ENCODE measurements at places on chromosomes 7 and 10.

GRCh38 chr10:119352042-119352441 lies 144.7 kb downstream of the GRK5 start:
- no peak for DNase-seq

DNA sequence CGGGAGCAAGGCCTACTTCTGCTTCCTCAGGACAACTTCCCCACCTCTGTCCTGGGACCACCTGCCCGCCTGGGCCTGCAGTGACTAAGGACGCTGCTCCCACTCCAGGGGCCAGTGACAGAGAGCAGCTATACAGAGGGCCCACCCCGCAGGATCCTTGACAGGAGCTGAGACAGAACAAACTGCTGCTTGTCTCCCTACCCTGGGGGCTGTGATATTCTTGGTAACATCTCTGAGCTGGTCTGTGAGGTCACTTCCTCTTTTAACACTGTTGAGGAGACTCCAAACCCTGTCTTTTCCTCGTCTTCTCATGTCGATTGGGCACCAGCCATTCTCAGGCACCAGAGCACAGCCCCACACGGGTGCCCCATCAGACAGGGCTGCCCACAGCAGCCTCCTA lies 6.9 kb upstream of the MRPS24 start:
- no peak for DNase-seq

DNA sequence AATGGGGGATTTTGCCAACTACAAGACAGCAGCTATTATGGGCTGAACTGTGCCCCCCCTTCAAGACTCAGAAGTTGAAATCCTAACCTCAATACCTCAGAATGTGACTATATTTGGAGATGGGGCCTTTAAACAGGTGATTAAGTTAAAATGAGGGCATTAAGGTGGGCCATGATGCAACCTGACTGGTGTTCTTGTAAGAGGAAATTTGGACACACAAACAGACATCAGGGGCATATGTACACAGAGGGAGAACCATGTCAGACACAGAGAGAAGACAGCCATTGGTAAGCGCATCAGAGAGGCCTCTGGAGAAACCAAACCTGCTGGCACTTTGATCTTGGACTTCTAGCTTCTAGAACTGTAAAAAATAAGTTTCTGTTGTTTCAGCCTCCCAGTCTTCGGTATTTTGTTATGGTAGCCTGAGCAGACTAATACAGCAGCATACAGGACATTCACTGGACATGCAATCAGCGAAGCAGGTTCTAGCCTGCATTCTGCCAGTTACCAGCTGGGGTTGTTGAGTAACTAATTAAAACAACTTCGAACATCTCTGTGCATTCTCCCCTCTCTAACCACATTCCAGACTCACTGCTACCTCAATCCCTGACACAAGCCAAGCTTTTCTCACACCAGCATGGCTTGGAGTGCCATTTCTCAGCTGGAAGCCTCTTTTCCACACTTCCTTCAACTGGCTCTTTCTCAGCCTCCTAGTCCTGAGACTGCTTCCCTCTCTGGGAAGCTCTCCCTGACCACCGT lies 141.4 kb downstream of the DOCK4 start:
- DNase-seq: no peak

GRCh38 chr7:155796381-155797261 lies 15.6 kb downstream of the SHH start:
- DNase-seq: peak; percentile 91

- DNase-seq: no peak
These were observed 47.5 kb upstream of the TMEM248 start for GRCh38 chr7:66873476-66873875.

- DNase-seq: no peak
These were observed 32.3 kb downstream of the UPF2 start for GRCh38 chr10:12010353-12010752.

DNA sequence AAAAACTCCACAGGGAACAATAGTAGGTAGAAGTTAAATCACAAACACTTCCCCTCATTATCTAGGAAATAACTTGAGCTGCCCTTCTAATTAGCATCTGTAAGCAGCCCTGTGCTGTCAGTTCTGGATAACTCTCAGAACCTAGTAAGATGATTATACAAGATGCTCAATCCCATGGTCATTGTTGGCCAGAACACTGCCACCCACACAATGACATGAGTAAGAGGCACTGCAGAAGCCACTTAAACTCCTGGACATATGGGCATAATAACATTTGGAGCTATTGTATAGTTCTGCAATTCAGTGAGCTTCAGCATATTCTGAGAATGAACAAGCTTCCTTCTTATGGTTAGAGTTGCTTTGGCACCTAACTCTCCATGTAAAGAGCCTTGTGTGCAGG lies 153.8 kb downstream of the PLPP4 start:
- DNase-seq: no peak

GRCh38 chr10:112716924-112717413 lies 233.1 kb upstream of the TCF7L2 start:
- no peak for DNase-seq

GRCh38 chr7:44244282-44244681 lies 43.5 kb downstream of the YKT6 start:
- peak; percentile 76 for DNase-seq

GRCh38 chr7:154907651-154908620 lies 95.0 kb downstream of the PAXIP1 start:
- DNase-seq: no peak

- no peak for DNase-seq
These were observed 31.2 kb downstream of the CUZD1 start for GRCh38 chr10:122814493-122814892.

- DNase-seq: no peak
These were observed 59.9 kb upstream of the LRRC4 start for GRCh38 chr7:128091106-128091505.

DNA sequence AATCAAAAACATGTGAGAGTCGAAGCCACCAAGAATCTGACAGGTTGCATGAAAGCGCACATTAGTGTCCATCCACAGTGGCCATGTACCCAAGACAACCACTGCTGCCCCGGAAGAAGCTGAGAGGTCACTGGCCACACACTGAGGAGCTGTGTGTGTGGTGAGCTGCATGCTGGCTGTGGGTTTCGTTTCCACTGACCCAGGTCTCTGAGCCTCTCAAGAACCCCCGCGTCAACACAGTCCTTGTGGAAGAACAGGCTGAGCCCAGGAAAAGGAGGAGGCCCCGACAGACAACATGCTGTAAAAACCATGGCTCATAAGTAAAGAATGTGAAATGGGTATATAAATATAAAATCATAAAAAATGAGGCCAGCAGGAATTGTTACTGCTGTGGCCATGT lies 8.2 kb downstream of the VIPR2 start:
- no peak for DNase-seq

DNA sequence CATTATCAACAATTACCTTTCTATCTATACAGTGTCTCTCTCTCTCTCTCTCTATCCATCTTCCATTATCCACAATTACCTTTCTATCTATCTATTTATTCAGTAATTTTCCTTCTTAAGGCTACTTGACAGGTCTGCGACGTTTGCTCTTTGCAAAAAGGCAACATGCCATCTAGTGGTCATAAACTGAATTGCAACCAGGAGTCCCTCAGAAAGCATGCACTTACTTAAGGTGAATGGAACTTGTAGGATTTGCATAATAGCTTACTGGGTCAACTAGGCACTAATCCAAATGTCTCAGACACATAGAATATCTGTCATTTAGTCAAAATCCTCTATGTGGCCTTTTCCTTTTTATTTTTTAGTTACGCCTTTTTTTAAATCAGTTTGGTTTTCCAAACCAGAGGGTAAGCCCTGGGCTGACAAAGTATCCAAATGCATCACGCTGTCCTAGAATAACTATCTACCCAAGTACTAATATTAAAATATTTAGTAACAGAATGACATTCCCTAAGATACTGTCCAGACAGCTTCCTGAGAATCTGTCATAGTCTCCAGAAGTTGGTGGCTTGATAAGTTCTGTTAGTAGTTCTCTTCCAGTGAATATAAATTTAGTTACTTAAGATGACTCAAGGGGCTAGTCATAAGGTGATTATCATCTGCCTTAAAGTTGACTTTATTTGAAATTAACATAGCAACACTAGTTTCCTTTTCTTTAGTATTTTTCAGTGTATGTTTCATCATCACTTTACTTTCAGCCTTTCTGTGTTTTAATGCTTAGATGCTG lies 208.3 kb downstream of the PPP1R3A start:
- DNase-seq: peak; percentile 53

DNA sequence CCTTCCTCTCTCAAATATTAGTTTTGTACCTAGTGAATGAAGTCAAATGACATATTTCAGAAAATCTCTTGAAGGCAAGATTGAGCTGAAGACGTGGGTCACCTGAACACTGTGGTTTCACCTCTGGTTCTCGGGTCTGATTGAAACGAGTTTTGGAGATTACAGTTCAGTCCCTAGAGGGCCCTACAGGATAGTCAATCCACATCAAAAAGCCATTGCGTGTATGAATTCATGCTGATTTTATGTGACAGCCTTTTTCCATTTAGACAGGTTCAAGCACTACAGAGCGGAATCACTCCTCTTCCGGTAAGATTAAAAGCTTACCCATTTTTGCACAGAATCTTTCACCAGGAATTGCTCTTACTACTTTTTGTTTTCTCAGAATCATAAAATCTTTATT lies 62.2 kb downstream of the VIM start:
- no peak for DNase-seq

- no peak for DNase-seq
These were observed 30.2 kb downstream of the MICALL2 start for GRCh38 chr7:1428941-1429501.

DNA sequence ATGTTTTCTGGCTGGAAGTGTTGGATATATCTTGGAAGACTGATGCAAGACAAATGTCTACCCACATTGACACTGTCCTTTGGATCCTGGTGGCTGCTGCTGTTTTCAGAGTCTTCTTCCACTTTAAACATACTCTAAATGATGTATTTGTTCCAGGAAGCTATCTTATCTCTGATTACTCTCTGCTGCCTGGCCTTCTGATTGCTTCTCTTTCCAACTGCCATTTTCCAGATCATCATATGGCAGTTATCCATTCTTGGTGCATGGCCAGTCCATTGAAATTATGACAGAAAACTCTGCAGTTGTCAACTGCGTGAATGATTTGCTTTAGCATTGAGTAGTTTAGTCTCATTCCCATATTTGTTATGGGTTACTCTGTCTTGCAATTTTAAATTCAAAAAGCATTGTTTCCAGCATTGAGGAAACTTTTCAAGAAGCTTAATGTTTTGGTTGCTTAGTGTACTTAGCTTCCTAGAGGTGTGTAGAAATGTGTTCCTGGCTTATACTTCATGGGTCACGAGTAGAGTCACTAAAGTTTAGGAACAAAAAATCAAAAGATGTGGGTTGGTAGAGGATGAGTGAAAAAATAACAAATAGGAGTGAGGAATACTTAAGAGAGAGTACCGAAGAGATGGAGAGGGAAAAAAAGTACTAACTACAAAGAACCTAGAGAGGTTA lies 268.3 kb upstream of the MTPN start:
- DNase-seq: no peak

DNA sequence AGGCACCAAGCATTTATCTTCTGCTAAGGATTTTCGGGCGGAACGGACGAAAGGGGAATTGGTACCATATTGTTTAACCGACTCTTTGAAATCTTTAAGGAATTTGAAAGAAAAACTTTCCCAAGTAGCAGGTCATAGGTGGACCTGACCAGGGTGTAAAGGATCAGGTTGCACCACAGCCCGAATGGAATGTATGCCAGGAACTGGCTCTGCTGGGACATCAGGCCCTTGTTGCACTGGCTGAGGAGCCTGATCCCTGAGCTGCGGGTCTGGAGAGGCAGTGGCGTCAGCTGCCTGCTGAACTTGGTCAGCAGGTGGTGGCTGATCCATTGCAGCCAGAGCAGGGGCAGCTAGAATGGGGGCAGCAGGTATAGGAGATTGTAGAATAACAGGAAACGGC lies 41.4 kb upstream of the AKR1C2 start:
- DNase-seq: no peak

DNA sequence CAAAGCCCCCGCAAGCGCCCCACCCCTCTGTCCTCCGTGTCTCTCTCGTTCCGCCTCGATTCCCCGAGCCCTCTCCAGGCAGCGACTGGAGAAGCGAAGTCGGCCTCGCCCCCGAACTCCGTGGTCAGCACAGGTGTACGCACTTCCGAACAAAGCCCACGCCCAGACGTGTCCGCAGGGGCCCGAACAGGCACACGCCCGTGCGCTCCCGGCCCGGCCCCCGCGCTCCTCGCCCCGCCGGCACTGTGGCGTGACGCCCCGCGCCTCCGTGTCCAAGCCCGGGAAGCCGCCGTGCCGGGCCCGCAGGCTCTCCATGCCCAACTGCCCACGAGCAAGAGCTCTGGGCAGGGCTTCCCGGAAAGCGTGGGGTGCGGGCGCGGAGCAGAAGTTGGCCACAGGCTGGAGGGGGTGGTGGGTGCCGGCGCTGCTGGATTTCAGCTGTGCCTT lies 662 bp downstream of the NRCAM start:
- peak; percentile 58 for DNase-seq

DNA sequence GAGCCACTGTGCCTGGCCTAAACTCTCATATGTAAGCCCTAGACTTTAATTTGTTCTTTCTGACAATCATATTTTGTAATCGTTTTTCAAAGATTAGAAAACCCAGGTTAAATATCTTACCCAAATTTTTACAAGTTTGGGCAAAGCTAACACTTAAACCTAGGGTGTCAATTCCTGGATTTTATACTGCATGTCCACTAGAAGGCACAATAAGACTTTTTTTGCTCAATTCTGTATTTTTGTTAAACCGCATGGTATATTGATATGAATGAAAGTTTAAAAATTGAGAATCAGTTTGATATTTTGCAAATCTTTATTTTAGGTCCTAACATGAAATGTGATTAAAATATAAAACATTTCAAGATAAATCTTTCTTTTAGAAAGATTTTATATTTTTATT lies 29.3 kb downstream of the DYNC2I1 start:
- no peak for DNase-seq

DNA sequence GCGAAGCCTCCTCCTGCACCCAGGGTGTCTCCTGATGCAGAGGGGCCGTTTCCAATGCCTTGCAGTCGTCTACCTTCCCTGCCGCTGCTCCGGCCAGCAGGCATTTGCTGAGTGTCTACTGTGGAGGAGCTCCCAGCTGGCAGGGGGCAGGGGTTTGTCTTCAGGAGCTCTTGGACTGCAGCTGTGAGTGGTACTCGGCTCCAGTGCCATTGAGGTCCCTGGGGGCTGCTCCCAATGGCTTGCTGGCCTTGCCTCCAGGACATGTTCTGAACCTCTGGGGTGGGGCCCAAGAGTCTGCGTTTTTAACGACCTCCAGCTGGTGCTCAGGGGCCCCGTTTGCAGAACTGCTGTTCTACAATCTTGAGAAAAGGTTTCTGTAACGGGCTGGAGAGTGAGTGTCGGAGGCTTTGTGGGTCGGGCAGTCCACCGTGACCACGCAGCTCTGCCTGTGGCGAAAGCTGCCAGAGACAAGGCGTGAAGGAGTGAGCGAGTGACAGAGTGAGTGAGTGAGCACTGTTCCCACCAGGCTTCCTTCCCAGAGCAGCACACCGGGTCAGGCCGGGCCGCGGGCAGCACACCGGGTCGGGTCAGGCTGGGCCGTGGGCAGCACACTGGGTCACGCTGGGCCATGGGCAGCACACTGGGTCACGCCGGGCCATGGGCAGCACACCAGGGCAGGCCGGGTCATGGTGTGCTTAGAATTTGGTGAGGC lies 520.2 kb downstream of the PTPRN2 start:
- DNase-seq: no peak
